ENCODE measurements at places on chromosomes 4 and X. TPM values are rescaled to one million over a fixed set of nuclear protein-coding genes. Genes with fewer than 3 reads are reported as not detected.

GRCh38 chr4:118760092-118760491 is 74.9 kb downstream of the METTL14 start:
- DNase-seq: no peak

DNA sequence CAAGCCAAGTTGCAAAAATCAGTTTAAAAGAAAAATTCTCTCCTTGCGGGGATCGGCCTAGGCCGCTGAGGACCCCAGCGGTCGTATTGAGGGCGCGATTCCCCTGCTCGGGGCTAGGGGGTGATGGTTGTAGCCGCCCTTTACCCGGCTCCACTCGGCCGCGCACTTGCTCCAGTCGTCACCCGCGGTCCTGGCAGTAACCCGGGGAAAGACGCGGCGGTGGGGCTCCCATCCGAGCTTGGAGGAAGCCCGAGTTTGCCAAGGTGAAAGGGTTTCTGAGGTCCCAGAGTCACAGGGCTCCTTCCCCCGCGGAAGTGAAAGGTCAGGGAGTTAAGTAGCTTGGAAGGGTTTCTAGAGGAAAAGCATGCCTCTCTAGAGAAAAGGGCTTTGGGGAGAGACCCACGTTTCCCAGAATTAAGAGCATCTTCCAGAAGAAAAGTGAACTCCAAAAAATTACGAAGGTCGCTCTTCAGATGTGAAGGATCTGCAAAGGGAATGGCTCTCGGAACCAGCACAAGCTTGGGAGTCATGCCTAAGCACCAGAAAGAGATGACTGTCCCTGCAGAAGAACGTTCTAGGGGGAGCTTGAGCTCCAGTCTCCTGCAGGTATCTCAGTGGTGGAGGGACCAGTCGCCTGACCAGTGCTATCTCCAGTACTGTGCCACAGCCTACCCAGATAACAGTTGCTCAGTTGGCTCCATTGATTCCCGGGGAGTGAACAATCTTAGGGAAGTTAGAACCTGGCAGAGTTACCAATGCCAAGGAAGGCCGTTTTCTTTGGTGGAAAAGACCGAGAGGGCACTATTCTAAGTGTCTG is 875 bp downstream of the LAP3 start:
- peak; percentile 23 for DNase-seq

- no peak for DNase-seq
Observed at GRCh38 chr4:176593943-176594342, 198.8 kb downstream of the VEGFC start.

DNA sequence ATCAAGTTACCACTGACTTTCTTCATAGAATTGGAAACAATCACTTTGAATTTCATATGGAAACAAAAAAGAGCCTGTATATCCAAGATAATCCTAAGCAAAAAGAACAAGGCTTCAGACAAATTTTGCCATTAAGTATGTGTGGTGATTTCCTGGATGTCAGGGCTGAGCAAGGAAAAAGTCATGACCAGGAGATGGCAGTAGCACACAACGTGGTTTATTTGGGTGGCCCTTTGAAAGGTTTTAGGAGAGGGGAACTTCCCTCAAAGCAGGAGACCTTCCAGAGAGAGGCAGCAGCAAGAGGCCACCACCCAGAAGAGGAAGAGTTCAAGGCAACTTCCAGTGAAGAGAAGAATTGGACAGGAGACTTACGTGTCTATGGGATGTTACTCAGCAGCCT is 18.1 kb upstream of the ZXDB start:
- DNase-seq: no peak

The ARMCX6 gene
- total RNA-seq: 84.0 TPM

DNA sequence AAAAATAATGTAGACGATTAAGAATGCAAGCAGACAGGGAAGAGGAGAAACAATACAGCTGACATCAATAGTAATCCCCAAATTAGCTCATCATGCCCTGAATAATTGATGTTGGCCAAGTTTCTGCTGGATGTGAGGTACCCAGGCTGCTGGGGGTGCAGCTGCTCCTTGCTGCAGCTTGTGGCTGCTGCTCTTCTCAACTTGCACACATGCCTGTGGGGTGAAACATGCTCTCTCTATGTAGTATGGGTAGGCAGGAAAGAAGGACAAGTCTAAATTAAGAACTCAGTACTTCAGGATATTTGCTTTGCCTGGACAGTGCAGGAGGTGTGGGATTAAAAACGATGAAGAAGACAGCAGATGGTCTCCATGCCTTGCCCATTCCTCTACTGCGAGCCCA is 16.7 kb downstream of the EDA2R start:
- DNase-seq: no peak

The IL3RA gene
- total RNA-seq: not detected
